T-cell (primary cell): ENCODE measurements at places on chromosomes 12 and 14.

DNA sequence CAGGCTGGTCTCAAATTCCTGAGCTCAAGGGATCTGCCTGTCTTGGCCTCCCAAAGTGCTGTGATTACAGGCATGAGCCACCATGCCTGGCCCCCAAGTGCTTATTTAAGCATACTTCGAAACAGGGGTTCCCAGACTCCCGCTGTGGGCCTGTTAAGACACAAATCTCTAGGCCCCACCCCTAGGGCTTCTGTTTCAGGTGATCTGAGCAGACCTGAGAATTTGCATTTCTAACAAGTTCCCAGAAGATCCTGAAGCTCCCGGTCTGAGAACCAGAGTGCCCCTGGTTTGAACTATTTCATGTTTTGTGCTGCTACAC lies 25.0 kb downstream of the GCH1 start:
- DNase-seq = no peak

- DNase-seq = no peak
Measured at GRCh38 chr12:69052613-69053408, 119.8 kb upstream of the CPM start.

DNA sequence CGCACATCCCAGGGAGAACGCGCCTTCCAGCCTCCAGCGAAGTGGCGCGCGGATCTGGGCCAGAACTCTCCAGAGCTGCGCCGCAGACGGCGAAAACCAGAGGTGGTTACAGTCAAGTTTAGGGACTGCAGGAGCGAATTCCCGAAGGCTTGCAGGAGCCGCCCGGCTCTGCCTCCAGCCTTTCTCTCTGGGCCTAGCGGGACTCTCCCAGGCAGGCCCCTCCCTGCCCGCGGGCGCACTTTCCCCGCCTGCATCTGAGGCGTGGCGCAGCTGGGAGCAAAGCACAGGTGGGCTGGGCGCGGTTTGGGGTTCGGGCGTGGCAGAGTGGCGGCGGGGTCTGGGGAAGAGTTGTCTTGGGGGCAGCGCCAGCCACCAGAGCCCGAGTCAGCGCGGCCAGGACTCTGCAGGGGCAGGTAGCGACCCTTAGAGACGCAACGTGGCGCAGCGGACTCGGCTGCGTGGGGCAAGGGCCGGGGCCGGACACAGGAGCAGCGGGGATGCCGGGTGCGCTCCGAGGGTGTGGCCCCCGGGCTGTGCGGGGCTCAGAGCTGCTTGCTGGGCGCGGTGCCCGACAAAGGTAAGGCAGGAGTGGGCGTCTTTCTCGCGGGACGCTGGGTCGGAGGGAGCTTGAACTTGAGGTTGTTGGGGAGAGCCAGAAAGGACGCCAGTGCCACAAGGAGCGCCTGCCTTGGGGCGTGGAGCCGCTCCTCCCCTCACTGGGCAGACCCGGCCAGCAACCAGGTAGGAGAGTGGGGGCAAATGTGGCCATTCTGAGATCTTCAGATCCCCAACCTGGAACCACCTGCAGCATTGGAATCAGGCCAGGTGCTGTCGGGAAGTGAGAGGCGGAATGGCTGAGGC lies 1126.0 kb downstream of the AACS start:
- no peak for DNase-seq

DNA sequence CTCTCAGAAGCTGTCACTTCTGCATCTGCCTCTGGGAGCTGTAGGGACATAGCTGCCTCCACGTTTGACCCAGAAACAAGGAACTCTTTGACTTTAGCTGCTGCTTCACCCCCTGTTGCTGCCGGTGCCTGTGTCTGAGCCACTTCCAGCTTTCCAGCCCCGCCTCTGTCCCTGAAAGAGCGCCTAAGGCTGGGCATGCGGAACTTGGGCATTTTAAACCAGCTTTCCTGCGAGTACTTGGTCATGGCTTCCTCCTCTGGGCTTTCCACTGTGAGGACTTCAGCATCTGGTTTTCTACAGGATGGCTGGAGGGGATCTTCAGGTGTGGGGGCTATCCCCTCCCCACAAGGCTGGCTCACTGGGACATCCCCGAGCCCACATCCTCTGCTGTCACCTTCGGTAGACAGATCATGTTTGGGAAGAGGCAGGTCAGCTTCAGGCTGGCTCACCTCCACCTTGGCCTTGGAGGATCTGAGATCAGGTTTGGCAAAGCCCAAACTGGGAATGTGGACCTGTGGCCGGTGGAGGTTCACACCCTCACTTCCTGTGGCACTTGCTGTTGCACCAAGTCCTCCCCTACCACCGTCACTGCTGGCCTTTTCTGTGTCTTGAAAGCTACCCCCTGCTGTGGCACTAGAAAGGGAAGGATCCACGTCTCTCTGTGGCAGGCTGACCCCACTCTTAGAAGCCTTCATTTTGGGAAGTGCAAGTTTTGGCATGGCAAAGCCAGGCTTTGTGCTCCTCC lies 15.2 kb downstream of the PLD4 start:
- no peak for DNase-seq

- DNase-seq = no peak
Measured at GRCh38 chr12:113472191-113473121, 785 bp upstream of the LHX5 start.

DNA sequence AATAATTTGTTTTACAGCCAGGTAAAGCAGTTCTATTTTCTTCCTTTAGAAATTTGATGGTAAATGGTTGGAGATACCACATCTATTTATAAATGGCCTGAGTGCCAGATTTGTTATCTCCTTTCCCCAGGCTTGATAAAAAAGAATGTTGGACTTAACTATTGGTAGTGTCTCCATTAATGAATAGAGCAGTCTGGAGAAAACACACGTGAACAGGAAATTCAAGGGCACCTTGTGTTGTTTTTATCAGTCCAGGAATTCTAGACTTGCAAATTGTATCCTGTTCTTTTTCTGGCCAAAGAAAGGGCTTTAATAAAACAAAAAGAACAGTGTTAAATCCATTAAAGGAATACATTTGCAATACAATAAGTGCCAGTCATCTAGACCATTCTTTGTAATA lies 40.8 kb upstream of the BMAL2 start:
- DNase-seq = no peak

DNA sequence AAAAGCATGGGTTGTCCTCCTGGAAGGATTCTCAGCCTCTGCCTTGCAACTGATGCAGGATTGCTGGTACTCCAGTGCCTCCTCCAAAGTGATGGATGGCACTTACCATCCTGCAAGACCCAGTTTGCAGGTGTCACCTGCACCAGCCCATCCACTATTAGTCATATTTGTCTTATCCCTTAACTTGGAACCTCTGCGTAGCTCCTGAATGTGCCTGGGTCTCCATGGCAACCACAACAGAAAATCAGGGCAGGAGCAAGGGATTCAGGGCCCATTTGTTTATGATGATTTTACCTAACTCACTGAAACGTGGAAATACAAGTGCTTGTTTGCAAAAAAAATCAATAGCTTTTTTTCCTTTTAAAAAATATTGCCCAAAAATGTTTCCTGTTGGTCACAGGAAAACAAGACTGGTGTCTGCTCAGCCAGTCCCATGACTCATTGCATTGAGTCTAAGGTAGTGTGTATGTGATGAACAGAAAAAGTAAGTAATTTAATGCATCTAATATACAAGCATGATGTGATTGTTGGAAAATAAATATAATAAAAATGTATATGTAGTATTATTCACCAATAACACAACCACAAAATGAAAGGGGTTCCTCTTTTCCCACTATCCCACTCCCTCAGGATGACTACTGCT lies 1196.3 kb upstream of the TMEM132C start:
- no peak for DNase-seq

- DNase-seq = no peak
Measured at GRCh38 chr12:116116650-116117424, 160.7 kb downstream of the MED13L start.

GRCh38 chr14:75748336-75748735 lies 87.3 kb downstream of the TTLL5 start:
- no peak for DNase-seq

DNA sequence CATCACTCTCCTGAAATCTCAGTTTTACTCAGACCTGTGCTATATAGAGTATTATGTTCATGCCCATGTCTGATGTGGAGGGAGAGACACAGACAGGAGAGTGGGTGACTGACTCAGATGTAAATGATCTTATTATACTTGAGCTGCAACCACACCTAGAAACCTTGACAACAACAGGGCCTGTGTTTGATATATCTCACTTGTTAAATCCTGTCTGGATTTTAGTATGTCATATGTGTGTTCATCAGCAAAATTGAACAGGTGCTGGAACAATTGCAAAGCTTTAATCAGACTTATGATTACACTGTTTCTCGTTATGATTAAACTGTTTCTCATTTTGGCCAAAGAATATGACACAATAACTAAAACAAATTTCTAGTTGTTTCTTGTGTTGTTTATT lies 37.7 kb downstream of the DIP2B start:
- DNase-seq = no peak

GRCh38 chr14:103562179-103562428 lies 353 bp downstream of the BAG5 start:
- DNase-seq = no peak

- DNase-seq = no peak
Measured at GRCh38 chr14:31060253-31060875, 34.2 kb upstream of the STRN3 start.

GRCh38 chr12:132321321-132322118 lies 7.9 kb downstream of the GALNT9 start:
- no peak for DNase-seq

DNA sequence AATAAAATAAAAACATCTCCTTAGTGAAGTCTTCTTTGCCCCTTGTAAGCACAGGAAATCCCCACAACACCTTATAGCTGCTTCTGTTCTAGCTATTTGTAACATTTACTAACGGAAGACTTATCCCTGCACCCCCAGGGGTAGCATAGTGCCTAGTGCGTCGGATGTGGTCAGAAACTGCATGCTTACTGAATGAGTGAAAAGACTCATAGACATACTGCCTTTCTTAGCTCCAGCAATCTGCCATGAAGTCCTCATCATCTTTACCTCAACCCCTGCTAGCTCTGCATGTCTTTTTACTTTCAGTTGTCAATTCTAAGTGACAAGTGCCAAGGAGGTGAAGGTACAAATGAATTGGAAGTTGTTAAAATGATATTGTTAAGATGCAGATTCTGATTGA lies 12.9 kb downstream of the RIOX1 start:
- DNase-seq = no peak

- no peak for DNase-seq
Measured at GRCh38 chr14:94045563-94046345, 19.6 kb downstream of the OTUB2 start.

GRCh38 chr12:47881051-47881450 lies 23.7 kb downstream of the VDR start:
- no peak for DNase-seq

DNA sequence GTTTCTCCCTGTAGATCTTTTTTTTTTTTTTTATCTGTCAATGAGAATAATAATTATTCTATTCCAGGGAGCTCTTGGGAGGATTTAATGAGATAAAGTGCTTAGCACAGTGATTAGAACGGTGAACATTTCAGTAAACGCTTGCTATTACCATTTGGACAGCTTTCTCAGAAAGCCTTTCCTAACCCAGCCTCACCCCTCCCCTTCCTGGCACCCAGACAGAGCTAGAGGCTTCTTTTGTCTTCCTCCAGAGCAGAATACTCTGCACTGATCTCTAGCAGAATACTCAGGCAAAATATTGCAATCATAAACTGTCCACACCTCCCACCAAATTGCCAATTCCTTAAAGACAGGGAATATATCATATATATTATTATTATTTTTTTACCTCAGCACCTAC lies 66.6 kb downstream of the ERGIC2 start:
- DNase-seq = no peak

DNA sequence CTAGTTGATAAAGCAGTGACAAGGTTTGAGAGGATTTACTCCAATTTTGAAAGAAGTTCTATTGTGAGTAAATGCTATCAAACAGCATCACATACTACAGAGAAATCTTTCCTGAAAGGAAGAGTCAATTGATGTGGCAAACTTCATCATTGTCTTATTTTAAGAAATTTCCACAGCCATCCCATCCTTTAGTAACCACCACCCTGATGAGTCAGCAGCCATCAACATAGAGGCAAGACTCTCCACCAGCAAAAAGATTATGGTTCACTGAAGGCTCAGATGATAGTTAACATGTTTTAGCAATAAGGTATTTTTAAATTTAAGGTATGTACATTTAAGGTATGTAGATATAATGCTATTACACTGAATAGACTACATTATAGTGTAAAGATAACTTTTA lies 122.1 kb upstream of the ARHGAP5 start:
- no peak for DNase-seq

- DNase-seq = no peak
Measured at GRCh38 chr12:95051241-95051640, 22.2 kb downstream of the NR2C1 start.

- DNase-seq = peak; percentile 65
Measured at GRCh38 chr14:75307700-75308379, 29.2 kb downstream of the FOS start.
